Activated gamma-delta T cell treated with anti-CD3 and anti-CD28 coated beads, Interleukin-2, amount 50 U/mL, for 16 hours (primary cell): ENCODE measurements at places on chromosomes 4 and X.

GRCh38 chrX:14851526-14851925 is 21.3 kb downstream of the FANCB start:
- no peak for DNase-seq

DNA sequence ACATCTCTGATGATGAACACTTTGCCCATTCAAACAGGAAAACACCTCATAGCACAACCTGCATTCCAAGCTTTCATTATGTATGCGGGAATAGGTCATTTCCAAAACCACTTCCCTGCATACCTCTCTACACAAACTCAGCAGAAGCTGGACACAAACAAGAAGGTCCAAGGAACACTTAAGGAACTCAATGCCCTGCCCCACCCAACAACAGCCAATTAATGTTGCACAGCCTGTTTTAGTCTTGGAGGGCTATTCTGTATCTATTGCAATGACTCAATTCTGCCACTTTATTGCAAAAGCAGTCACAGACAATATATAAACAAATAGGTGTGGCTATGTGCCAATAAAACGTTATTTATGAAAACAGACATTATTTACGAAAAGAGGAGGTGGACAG is 16.7 kb downstream of the OPHN1 start:
- DNase-seq = no peak

DNA sequence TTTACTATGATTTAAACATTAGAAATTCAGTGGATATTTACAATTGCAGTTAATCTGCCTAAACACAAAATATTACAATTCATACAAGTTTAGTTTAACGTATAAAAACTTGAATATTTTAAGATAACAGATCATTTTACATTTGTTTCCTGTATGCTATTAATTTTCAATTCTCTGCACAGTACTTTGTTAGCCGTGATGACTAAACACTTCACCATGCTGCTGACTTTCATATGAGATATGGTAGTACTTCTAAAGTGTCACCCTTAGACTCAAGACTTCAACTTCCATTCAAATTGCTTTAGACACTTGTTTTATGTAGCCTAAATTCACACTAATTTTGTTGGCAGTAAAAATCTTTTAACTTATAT is 1646.4 kb upstream of the ADGRL3 start:
- no peak for DNase-seq

- no peak for DNase-seq
Measured at GRCh38 chr4:145132511-145133098, 34.5 kb downstream of the ABCE1 start.

GRCh38 chrX:124212622-124213021 is 119.8 kb upstream of the TEX13D start:
- DNase-seq = no peak

DNA sequence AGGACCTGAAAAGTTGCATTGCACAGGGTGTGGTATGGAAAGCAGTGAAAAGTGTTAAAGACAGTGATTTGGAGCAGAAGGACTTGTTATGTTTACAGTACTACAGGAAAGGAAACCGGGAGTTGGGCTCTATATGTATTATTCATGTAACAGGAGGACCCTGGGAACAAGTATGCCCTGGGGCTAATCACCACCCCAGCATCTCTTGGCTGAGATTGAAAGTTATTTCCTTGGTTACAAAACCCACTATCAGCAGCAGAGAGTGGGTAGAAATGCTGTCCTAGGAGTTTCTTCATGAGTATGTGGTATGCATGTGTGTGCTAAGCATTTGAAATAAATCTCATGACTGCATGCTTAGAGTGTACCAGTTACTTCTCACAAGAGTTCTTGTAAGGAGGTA is 46.9 kb downstream of the STK32B start:
- no peak for DNase-seq

- no peak for DNase-seq
Measured at GRCh38 chr4:103482471-103482870, 237.3 kb downstream of the TACR3 start.

DNA sequence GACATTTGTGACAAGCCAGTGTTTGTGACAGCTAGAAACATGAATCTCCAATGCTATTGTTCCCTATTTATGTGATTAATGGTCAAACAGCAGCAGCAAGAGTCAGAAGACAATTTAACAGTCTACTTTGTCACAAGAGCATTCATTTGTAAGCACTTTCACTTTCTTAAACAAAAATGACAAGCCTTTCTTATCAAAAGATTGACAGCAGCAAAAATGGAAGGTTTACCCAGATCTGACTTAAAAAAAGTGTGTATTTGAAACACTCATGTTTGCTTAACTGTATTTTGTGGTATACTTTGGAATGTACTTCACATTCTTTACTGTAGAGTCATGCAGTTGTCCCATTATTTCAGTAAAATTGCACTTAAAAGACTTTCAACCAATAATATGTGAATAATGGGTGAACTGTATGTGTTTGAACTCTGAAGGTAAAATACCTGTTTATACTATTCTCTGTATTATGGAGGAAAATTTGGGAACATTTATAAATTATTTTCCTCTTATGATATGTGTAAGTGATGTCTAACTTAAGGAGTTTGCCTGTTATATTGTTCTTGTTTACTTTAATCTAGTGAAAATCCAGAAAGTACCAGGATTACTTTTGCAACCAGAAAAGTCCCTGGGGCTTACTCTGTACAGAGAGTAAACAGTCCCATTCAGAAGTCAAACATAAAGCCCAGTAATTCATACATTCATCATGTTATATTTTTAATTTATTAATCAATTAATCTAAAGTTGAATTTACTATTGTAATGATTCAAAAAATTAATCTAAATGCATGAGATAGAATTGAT is 314.9 kb upstream of the TRAM1L1 start:
- no peak for DNase-seq

GRCh38 chrX:136196691-136197155 is 49.4 kb downstream of the FHL1 start:
- no peak for DNase-seq

DNA sequence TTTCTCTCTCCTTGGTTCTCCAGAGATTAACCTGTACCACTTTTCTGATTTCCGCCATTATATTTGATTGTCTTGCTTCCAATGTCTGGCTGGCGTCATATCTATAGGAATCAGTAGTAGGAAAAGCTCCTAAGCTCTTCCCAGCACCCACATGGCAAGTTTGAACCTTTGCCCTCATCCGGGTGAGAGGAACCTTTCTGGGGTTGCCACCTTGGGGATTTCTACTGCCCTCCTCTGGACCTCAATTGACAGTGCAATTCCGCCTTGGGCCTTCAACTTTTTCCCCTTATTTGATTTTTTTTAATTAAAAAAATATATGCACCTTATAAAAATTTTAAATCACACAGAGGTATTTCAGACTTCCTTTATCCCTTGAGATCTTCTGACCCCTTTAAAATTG is 2.0 kb upstream of the CXorf66 start:
- no peak for DNase-seq

DNA sequence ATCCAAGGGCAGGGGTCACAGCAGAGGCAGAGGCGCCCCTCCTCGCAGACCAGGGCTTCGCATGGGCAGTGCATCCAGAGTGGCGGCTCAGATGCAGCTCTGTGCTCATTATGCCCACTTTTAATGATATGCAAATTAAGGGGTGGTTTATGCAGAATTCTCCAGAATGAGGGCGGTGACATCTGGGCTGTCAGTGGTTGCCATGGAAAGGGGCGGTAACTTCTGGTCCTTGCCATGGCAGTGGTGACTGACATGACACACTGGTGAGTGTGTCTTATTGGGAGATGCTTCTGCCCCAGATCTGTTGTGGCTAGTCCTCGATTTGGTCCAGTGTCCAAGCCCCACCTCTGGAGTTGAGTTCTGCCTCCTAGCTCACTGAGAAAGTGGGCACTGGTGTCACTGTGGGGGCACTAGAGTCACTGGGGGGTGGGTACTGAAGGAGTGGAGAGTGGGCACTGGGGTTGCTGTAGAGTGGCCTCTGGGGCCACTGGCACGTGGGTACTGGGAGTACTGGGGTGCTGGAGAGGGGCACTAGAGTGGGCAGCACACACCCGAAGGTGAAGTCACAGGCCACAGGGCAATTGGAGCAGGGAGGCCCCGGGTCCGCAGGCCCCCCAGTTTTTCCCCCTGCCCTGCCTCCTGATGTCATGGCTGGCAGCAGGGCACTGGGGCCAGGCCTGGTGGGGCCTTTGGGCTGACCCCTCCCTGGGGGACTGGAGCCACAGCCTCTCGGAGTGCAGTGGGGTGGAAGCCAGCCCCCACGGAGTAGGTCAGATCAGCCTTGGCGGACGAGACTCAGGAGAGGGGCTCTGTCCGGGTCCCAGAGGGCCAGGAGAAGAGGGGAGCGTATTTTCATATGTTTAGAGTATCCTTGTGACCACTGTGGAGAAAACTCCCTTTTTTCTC is 98.6 kb upstream of the NKX1-1 start:
- no peak for DNase-seq

DNA sequence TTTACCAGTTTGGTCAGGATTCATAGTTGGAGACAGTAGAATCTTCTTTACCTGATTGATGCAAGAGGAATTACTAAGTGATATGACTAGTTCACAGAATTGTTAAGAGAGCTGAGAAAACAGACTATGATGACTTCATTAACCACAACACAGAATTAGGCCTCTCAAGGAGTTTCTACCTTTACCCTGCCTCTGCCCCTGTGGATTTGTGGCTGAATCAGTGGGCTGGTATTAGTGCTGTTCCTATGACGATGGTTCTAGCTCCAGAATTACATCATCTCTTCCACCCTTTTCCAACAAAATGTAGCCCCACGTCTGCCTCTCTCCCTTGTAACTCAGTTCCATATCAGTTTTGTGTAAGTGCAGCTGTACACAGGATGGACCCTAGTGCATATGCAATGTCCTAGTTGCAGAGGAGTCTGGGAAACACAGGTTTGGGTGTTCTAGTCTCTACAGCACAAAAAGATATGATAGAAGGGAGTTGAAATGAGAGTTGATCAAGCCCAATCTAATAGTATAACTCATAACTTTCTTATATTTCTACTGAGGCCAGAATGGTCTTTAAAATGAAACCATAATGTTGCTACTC is 99.3 kb downstream of the ANXA5 start:
- no peak for DNase-seq

DNA sequence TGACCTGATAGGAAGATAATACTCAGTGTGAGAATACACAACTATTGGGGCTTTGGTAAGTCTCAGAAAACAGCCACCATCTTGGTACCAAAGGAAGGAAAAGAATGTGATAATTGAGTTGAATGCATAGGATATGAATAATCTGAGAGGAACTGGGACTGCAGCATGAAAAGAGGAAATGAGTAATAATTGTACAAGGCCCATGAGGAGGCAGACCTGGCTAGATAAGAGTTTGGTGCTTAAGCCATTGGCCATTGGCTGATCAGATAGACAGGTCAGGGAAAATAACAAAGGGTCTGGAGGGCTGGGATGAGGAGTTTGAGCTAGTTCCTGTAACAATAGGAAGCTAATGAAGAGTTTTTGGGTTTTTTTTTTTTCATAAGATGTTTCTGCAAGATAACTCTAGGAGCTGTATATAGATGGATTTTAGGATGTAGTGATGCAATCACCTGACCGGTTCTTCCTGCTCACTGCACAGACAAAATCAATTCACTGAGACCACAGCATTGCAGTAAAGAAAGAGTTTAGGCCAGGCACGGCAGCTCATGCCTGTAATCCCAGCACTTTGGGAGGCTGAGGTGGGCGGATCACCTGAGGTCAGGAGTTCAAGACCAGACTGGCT is 5.3 kb upstream of the TRMT2B start:
- DNase-seq = no peak
